Hair follicular keratinocyte (primary cell): ENCODE measurements at places on chromosomes 11 and 22. TPM values are rescaled to one million over a fixed set of nuclear protein-coding genes. Genes with fewer than 3 reads are reported as not detected.

Gene RIMBP3C
- not detected in 2 replicates for total RNA-seq

Gene GLB1L3
- total RNA-seq: 0.70 and 2.3 TPM in 2 replicates

Gene IGLL5
- not detected in 2 replicates for total RNA-seq

Gene CCDC15
- total RNA-seq: 2.6 and 11.2 TPM in 2 replicates

Gene TEX54
- not detected in 2 replicates for total RNA-seq

Gene TALDO1
- total RNA-seq: 212 and 214 TPM in 2 replicates

Gene SAA4
- not detected in 2 replicates for total RNA-seq

Gene OR5M8
- not detected in 2 replicates for total RNA-seq

Gene MS4A12
- not detected in 2 replicates for total RNA-seq
